ENCODE measurements at places on chromosomes 5 and 9.

DNA sequence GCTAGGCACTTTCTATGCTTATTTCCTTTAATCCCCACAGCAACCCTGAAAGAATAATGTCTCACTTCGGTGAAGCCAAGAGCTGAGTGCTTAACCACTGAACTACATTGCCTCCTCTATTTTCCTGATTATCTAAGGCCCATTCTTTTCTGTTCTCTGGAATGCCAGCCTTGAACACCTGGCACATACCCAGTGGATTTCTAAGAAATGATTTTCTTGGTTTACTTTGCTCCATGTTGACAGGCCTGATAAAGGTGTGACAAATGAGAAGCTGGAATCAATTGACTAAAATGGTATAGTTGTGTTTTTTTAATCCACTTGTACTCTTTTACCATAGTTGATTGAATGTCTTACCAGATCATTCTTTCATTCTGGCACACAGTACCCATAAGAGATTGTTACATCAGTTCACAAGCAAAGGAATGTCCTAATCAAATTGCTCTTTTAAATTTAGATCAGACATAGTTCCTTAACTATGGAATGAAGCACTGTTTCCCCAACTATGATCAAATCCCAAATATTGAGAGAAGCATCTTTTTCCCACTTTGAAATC lies 9.0 kb upstream of the ENC1 start:
- no peak for DNase-seq

DNA sequence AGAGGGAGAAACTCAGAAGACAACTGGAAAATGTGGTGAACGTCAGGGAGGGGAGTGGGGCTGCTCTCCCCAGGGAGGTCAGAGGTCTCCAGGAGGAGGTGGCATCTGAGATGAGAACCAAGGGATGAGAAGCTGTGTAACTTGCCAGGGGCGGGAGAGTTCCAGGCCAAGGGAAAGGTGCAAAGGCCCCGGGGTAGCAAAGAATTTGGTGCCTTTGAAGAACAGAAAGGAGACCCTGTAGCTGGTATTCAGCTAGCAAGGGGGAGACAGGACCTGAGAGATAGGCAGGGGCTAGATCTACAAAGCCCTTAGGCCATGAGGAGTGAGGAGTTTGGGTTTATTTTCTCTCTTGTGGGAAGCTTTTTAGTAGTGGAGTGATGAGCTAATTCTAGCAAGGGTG lies 3.3 kb downstream of the DNM1 start:
- DNase-seq = no peak

DNA sequence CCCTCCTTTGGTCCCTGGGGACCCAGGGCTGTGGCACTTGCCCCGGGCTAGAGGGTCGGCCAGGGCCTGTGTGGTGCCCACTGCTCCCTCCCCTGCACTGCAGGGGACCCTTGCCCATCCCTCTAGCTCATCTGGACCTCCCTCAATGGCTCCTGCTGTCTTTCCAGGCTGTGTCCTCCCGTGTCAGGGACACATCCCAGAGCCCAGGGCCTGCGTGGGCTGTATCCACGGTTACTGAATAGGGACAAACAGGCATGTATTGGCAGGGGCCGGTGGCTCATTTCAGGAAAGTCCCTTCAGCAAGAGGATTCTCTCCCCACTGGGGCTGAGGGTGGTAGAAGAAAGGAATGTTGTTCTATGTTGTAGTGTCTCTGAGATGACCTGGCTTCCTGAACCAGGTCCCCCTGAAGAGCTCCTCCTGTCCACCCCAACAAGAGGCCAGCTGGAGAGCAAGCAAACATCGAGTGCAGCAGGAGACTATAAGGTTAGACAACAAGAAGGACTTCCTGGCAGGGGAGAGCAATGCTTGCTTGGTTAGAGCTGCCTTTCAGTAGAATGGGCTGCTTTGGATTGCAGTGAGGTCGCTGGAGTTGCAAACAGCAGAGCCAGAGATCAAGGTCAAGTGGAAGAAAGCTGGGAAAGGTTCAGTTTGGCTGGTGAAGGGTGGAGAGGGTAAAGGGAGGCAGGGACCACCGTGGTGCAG lies 1.0 kb upstream of the CRB2 start:
- DNase-seq = no peak

- DNase-seq = no peak
Observed at GRCh38 chr5:13658761-13659160, 285.7 kb downstream of the DNAH5 start.

DNA sequence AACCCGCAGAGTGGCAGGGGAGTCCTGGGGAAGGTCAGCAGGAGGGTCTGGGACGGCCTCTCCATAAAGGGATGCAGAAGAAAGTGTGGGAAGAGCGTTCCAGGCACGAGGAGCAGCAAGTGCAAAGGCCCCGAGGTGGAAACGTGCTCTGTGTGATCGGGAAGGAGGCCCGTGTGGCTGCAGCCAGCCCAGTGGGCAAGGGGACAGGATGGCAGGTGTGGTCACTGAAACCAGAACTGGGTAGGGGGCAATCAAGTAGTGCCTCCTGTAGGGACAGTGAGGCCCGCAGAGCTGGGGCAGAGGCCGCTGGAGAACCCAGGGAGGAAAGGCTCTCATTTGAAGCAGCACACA lies 16.3 kb upstream of the LAMC3 start:
- DNase-seq = no peak

DNA sequence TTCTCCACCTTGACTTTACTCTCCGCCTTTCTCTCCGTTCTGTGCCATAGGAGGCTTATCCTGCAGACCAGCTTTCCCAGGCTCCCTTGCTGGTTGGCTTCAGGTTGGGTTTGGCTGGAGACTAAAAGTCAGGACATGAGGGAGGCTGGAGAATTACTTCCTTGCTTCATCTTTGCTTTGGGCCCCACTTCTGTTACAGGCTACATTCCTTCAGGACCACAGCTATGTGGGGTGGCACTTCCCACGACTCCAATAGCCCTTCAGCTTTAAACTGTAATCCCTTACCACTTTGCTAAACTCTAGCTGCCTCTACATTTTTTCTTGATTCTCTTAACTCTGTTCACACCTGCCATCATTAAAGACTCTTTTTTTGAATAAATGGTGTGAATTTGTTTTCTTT lies 186.7 kb upstream of the NR4A3 start:
- DNase-seq = no peak

DNA sequence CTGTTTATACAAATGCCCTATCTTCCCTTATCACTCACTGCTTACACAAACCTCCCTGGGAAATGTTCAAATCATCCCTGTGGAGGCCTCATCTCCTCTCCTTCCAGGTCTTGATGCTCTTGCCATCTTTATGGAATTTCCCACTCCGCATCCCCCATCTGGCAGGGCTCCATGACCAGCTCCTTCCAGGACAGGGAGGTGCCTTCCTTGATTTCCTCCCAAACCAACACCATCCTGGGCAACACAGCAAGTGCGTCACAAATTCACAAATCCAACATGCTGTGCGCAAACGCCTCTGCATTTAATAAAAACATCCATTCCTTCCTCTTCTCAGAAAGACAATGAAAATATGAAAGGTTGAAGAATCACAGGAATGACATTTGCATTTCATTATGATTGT lies 51.7 kb downstream of the EPB41L4A start:
- no peak for DNase-seq

DNA sequence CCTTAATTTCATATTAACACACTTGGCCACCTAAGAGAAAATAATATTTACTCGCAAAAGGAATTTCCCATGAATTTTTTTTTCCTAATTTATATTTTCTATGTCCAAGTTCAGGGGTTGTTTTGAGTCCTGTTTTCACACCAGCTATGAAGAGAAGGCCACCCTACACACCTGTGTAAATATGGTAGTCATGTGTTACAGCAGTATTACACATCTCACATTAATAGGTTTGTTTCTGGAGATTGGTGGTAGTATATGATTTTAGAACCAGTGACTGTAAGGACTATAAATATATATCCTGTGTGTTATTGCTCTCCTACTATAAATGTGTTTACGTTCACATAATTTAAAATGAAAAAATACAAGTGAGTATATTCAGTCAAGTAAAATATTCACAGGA lies 147.5 kb downstream of the PAM start:
- no peak for DNase-seq

GRCh38 chr9:133253268-133253667 lies 21.7 kb downstream of the ABO start:
- no peak for DNase-seq

GRCh38 chr5:147055089-147055826 lies 176.7 kb upstream of the PPP2R2B start:
- DNase-seq = no peak

- no peak for DNase-seq
Observed at GRCh38 chr5:34930462-34930844, 1.1 kb downstream of the DNAJC21 start.

- DNase-seq = no peak
Observed at GRCh38 chr9:95092262-95093072, 225.0 kb downstream of the FANCC start.

- no peak for DNase-seq
Observed at GRCh38 chr5:172058088-172058487, 51.6 kb upstream of the FBXW11 start.

- DNase-seq = no peak
Observed at GRCh38 chr5:173527671-173528070, 88.8 kb downstream of the BOD1 start.

- DNase-seq = no peak
Observed at GRCh38 chr5:39478863-39479262, 54.1 kb upstream of the DAB2 start.

- no peak for DNase-seq
Observed at GRCh38 chr5:101084353-101084752, 181.3 kb upstream of the ST8SIA4 start.

DNA sequence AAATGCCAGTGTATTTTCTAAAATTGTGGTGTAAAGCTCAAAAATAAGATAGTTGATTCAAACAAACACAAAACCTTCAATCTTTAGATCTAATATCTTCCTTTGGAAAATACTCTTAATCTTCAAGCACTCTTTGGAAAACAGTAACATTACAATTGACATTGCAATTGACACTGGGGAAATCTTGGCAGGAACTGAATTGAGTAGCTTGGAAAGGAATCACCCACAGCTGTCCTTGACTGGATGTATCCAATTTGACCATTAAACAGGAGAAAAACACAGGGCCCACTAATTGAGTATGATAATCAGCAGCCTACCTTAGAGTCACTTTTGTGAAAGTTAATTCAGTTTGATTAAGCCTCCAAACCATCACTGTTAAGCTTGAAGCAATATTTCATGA lies 776.7 kb downstream of the DTWD2 start:
- no peak for DNase-seq

GRCh38 chr9:93452710-93453046 lies 703 bp downstream of the FAM120AOS start:
- no peak for DNase-seq

DNA sequence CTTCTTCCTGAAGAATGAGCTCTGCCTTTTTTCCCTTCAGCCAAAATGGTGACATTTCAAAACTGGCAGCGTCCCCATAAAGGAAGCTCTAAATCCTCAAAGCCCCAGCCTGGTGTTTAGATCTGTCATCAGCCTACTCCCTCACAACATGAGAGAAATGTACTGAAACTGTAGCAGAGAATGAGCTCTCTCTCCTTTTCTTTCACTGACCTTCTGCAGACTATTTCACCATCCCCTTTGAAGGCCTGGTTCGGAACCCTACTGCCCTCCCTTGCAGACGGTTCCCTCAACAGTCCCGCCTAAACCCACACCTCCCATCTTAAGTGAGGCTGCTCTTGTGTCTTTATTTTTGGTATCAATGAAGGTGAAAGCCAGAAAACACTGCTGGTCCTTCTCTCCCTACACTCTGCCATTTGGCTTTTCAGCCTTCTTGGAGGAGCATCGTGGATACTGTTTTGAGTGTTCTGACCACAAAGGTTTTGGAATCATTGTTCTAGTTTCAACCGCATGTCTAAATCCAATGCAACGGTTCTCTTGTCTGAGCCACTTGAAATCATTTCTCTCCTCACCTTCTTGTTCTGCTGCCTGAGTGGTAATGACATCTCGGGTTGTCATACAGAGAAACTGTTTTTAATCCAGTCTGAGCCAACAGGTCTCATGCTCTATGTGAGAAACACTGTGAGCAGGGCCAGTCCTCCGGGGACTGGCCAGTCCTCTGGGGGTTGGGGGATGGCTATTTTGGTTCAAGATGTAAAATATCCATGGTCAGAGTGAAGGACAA lies 39.0 kb downstream of the ITK start:
- no peak for DNase-seq

- DNase-seq = no peak
Observed at GRCh38 chr9:119273325-119273904, 95.8 kb downstream of the BRINP1 start.

GRCh38 chr5:150593593-150593992 lies 46.9 kb upstream of the SYNPO start:
- peak; percentile 69 for DNase-seq

GRCh38 chr5:181042722-181043121 lies 2.7 kb downstream of the BTNL9 start:
- DNase-seq = no peak

DNA sequence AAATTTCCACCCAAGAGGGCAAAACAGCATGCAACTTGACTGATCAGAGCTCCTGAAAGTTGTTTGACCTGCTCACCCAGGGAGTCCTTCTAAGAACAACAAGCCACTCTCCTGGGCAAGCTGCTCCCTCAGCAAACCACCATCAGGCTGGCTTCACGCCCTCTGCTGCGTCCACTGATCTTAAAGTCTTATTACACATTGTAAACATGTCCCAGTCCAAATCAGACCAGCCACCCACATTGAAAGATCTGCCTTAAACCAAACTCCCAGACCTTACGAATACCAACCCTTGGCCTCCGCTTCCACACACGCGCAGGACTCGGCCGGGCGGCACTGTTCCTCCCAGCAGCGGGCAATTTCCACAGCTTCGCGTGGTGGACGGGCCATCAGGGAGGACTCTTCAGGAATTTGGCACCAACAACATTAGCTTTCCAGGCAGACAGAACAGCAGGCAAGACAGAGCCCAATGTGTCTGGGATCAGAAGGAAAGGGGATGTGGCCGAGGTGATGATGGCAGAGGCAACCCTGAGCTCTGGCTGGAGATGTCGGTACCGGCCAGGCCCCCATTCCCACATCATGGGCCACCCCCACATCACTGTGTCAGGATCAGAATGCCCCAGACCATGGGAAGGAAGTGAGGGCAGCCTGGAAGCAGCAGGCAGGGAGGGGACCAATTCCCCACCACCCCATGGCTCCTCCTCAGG lies 56.8 kb downstream of the SEMA4D start:
- DNase-seq = no peak

GRCh38 chr5:88840495-88840894 lies 42.5 kb downstream of the MEF2C start:
- DNase-seq = no peak

DNA sequence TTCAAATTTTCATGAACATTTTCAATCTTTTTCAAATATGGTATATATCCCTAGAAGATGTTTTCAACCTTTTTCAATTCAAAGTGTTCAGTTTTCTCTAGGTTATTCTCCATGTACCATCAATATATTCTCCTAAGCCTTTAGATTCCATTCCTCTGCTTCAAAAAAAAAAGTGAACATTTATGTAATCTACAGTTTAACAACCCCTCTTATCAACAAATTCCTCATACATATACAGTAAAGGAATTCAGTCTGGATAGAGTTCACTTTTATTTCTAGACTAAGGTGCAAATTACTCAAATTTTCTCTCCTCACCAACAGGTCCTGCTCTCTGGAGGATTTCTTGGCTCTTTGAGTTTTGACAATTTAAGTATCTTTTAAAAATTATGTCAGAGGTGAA lies 150.0 kb downstream of the ARL15 start:
- no peak for DNase-seq

Measured in tibial artery (tissue), 4 donors.